ENCODE measurements at places on chromosomes 7 and 10. TPM values are rescaled to one million over a fixed set of nuclear protein-coding genes. Genes with fewer than 3 reads are reported as not detected.

Gene TIAL1
- 90.8 TPM for total RNA-seq

Gene AKR1C1
- 54.2 TPM for total RNA-seq

Gene AKR1C8
- not detected for total RNA-seq

Gene TRPV5
- total RNA-seq, result not detected

Gene SP8
- total RNA-seq, result not detected

Gene NPSR1
- total RNA-seq, result not detected

Gene PRF1
- 0.28 TPM for total RNA-seq

Gene IGFBP1
- total RNA-seq, result not detected

Gene HMX2
- not detected for total RNA-seq

Gene RPEL1
- total RNA-seq, result not detected

Gene SPAM1
- not detected for total RNA-seq

Gene PDGFA
- total RNA-seq, result 4.1 TPM

Gene GPR26
- not detected for total RNA-seq

Gene FAM25G
- total RNA-seq, result 3.4 TPM

Gene KCNMA1
- 5.4 TPM for total RNA-seq

Gene GTF2IRD1
- 49.1 TPM for total RNA-seq

Gene GRM3
- total RNA-seq, result not detected

Gene LLCFC1
- not detected for total RNA-seq

Gene ATP5MK
- total RNA-seq, result 399 TPM

Gene LRRC17
- total RNA-seq, result 0.32 TPM

Gene CHCHD1
- total RNA-seq, result 23.5 TPM

Gene VOPP1
- total RNA-seq, result 11.1 TPM

Gene CCZ1
- 66.9 TPM for total RNA-seq

Gene LEP
- total RNA-seq, result 0.12 TPM

Gene GPAM
- total RNA-seq, result 3.8 TPM

Gene AQP1
- total RNA-seq, result 42.3 TPM

Gene FMC1
- total RNA-seq, result 9.6 TPM

Gene TRPV6
- total RNA-seq, result 0.68 TPM

Gene MLXIPL
- 0.52 TPM for total RNA-seq

Gene FAM24B
- total RNA-seq, result 2.0 TPM

Gene DRGX
- not detected for total RNA-seq

Gene LIPK
- 3.3 TPM for total RNA-seq

Gene PALD1
- total RNA-seq, result 4.6 TPM

Gene PIK3CG
- total RNA-seq, result 0.56 TPM

Gene BEND7
- total RNA-seq, result 0.56 TPM

Gene LRRD1
- total RNA-seq, result not detected

Gene OIT3
- not detected for total RNA-seq

Gene NXPH1
- not detected for total RNA-seq

Gene TAS2R5
- total RNA-seq, result 1.0 TPM

Gene HGF
- total RNA-seq, result 0.76 TPM
